Stimulated activated CD8-positive, alpha-beta memory T cell treated with anti-CD3 and anti-CD28 coated beads, Interleukin-2, amount 100 ng/mL, for 1 hour (primary cell): ENCODE measurements at places on chromosomes 7 and 10.
A peak's percentile ranks its signal among the peaks of the same experiment; 100 is the strongest.

- DNase-seq = no peak
These were observed 155.7 kb downstream of the JAZF1 start for GRCh38 chr7:28024786-28025334.

DNA sequence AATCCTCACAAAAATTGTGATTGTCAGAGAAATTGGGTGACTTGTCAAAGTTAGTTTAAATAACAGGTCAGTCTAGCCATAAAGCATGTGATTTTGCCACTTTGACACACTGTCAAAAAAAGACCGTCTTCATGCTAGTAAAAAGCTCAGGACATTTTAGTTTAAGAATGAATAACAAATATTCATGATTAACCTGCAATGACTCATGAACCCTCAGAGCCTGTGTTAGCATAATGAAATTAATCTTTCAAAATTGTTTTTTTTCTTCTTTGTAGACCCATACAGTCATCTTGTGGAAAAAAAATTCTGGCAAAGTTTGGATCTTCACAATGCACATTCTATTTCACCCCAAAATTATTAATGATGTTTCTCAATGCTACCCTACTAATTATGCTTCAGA lies 255.2 kb upstream of the POT1 start:
- DNase-seq = no peak

GRCh38 chr7:128714701-128715495 lies 24.3 kb upstream of the CALU start:
- no peak for DNase-seq

GRCh38 chr7:43905956-43906330 lies 453 bp downstream of the URGCP start:
- DNase-seq = no peak

DNA sequence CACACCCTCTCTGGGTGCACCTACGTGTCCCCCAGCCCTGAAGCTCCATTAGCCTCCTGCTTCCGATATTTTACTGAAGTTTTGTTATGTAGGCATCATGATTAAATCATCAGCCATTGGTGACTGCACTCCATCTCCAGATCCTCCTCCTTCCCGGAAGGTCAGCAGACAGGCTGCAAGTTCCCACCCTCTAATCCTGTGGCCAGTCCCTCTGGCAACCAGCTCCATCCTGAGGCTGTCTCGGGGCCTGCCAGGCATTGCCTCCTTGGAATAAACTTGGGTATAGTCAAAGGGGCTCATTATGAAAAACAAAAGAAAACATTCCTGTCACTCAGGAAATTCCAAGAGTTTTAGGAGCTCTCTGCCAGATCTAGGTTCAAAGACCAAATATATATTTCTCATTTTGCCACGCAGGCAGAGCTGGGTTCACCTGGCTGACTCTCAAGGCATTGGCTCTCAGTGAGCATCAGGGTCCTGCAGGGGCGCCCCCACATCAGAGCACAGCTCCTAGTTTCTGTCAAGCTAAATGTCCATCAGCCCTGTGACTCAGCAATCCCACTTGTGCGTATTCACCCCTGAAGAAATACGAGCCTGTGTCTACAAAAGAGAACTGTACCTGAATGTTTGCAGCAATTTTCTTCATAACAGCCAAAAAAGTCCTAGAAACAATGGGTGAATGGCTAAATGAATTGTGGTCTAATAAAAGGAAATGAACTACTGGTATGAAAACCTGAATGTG lies 27.4 kb upstream of the TMEM72 start:
- DNase-seq = no peak

DNA sequence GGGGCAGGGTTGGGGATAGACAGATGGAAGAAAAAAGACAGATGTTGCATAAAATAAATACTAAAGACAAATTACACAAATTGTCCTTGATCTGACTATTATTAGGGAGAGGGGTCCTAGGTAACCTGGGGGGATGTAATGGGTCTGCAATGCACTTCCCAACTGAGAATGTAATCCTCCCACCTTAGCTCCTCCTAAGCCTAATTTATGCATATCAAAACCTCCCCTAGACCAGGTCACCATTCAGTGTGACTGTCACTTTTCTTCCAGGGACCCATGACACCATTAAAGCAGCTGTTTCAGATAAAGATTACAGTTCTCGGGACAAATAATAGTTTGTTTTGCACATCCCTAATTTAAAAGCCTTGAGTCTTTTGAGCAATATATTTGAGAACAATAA lies 133.9 kb upstream of the FEZF1 start:
- DNase-seq = no peak

GRCh38 chr7:43764807-43765491 lies 6.5 kb downstream of the BLVRA start:
- DNase-seq = no peak

- no peak for DNase-seq
These were observed at the start of gene KAZALD1 for GRCh38 chr10:101061624-101062231. Gene KAZALD1, plus strand, starts transcription at chr10:101061989. Its CDS starts 604 bp downstream, at chr10:101062593.

- no peak for DNase-seq
These were observed 32.5 kb downstream of the PDE1C start for GRCh38 chr7:32037650-32038198.

- no peak for DNase-seq
These were observed 429.7 kb downstream of the EXOC4 start for GRCh38 chr7:133682364-133683181.

DNA sequence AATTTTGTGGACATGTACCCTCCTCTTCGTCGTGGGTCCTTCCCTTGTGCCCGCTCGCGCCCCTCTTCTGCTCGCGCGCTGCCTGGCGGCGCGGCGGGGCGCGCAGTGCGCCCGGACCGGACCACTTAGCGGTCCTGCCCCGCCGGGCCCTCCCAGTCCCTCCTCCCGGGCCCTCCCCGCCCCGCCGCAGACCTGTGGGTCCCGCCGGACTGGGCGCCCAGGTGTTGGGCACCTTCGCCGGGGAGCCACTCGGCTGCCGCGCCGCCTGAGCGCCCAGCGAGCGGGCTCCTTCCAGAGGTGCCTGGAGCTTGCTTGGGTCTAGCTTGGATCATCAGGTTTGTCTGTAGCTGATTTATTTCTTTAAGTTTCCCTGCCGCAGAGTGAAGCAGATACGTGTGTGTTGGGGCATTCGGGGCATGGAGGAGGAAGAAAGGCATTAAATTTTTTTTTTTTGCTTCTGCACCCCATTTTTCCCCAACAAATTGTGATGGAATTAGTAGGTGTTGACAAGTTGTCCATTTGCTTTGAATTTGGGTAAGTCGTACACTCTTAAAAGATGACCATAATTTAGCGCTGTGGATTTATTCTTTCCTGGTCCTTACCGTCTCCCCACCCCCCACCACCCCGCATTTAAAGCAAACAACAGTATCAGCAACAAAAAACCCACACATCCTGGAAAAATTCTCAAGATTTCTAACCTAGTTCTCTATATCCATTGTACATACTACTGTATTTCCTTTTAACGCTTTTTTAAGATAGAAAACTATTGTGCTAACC lies 905 bp downstream of the C1GALT1 start:
- DNase-seq = peak; percentile 11

- no peak for DNase-seq
These were observed 50.8 kb downstream of the CXCL12 start for GRCh38 chr10:44334091-44334490.

DNA sequence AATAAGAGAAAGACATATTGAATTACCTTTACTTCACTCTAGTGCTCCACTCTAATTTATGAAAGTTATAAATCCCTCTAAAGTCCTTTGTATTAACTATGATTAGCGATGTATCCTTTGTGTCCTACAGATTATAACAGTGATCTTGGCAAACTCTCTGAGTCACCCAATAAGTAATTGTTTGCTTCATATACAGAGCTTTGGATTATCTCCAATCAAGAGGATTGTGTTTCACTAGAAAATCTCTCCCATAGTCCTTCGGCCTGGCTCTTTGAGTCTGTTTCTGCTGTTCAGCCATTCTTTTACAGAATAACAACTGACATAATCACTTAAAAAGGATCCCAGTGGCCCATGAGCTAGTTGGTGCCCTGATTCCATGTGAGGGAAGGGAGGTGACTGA lies 9.5 kb downstream of the LMOD2 start:
- DNase-seq = no peak

DNA sequence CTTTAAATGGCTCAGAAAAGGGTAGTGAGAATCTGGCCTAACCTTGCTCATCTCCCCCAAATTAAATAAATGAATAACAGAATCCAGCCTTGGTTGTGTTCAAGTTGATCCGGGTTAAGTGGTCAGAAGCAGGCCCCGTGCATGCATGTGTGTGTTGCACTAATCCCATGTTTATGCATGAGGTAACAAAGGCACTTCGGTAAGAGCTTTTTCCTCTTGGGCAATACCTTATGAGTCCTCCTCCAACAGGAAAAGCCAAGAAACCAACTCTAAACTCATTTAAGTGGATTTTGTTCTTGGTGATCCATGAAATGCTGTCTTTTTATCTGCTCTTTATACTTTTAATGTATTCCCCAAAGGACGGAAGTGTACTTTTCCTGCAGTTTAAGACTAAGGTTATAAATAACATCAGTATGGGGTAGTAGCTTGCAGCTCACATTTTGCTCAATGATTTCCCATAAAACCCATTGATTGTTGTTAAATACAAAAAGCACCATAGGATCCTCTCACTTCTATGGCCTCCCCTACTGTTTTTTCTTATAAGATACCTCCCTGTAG lies 104.9 kb upstream of the YAE1 start:
- no peak for DNase-seq

- no peak for DNase-seq
These were observed 519 bp downstream of the ITGB8 start for GRCh38 chr7:20330928-20331909.

DNA sequence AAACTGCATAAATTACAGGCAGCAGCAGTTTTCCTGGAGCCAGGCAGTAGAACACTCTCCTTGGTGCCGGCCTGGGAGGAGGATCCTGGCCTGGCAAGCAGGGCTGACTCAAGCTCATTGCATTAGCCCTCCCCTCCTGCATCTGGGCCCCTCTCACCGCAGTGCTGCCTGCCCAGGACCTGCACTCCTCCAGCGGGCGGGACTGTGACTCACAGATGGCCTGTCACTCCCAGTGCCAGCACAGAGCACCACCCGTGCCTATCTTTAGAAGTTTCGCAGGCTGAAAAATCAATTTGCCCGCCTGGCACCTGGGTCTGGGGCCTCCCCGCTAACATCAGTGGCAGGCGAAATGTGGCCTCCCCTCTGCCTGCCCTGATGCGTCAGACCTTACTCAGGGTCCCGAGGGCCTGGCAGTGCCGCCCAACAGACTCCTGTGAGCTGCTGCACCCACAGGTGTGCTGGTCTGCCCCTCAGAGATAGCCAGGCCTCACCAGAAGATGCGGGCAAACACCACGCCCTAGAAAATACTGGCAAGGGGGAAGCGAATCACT lies 123.8 kb downstream of the KCNMA1 start:
- DNase-seq = no peak

- no peak for DNase-seq
These were observed 75.3 kb upstream of the C7orf33 start for GRCh38 chr7:148515237-148515636.

- no peak for DNase-seq
These were observed 5.4 kb upstream of the PFKFB3 start for GRCh38 chr10:6197321-6197720.

GRCh38 chr10:132932461-132933307 lies 9.7 kb downstream of the CFAP46 start:
- DNase-seq = no peak

DNA sequence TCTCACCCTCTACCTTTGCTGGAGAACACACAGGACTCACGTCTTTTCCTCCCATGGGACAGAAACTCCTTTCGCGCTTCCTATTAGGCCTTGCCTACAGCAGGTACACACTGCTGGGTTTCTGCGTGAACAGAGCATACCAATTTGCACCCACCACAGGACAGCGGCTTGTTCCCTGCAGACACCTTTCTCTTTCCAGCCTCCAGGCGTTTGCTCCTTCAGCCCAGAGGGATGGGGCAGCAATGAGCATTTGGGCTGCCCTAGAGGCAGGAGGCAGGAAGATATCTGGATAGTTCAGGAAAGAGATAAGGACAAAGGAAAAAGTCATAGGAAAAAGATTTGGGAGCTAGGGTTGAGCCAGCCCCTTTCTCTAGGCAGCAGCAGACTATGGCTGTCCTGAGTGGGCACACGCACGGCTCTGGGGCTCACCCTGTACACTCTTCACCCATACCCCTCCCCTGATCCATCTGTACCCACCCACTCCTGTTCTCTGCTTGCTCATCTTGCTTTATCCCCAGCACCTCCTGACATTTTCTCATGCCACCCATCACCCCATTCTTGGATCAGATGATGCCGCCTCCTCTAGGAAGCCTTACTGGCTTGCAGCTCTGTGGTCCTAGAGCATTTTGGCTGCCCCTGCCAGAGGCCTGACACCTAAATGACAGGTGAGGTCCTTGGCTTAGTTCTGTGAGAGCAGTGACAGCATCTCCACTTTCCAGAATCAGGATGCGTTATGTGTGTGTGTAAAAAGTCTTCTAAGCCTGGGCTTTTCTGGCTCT lies 40.7 kb upstream of the SPDYE3 start:
- no peak for DNase-seq

- no peak for DNase-seq
These were observed 85.8 kb downstream of the GSAP start for GRCh38 chr7:77330169-77330882.

GRCh38 chr10:22333167-22333974 lies 11.9 kb upstream of the SPAG6 start:
- no peak for DNase-seq

DNA sequence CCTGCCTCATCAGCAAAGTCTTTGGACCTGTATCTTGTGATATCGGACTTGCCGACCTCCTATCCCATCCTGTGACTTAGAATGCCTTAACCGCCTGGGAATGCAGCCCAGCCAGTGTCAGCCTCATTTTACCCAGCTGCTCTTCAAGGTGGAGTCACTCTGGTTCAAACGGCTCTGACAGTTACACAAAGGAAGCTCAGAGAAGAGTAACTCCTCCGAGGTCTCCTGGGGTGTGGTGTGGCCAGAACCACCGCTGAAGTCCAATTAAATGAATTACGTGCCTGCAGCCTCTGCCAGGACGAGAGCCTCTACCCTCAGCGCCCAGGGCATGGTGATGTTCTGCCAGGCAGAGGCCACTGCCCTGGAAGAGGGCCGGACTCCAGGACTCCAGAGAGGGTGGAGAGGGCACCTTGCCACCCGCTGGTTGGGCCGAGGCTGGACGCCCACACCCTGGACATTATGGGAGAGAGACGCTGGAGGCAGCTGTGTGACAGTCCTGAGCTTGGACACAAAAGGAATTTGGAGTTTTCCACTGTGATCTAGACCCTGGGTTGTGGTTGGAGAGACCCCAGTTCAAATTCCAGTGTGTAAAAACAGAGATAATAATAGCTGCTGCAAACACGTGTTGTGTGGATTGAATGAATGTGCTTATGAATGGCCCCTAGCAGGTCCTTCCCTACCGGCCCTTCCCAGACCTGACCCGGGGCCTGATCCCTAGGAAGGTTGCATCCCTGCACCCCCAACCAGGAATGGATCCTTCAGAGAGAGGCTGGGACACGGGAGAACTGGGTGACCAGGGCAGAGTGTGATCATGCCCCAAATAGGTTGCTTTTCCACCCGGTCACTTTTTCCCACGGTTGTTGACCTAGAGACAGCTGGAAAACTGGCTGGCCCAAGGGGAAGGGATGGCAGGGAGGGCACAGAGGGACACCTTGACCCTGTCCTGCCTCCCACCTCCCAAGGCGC lies 37.8 kb upstream of the FZD9 start:
- DNase-seq = no peak

GRCh38 chr10:62992145-62992721 lies 140.9 kb upstream of the NRBF2 start:
- DNase-seq = no peak

GRCh38 chr7:1856161-1856887 lies 186.2 kb downstream of the ELFN1 start:
- DNase-seq = no peak
